H9 (cell line): ENCODE measurements at places on chromosomes 16 and 17.

- no peak overlapping the region for H3K27ac ChIP-seq
- no peak overlapping the region for H3K4me3 ChIP-seq
Observed at GRCh38 chr16:59190731-59191130, 456.6 kb upstream of the GOT2 start.

GRCh38 chr17:77736199-77736585 is 222.3 kb upstream of the TNRC6C start:
- no peak overlapping the region for H3K4me3 ChIP-seq
- H3K4me1 ChIP-seq, result no peaks in the 10 kb centered on the region

- H3K27ac ChIP-seq, result no peak overlapping the region
- no peaks in the 10 kb centered on the region for H3K36me3 ChIP-seq
- no peak overlapping the region for H3K4me3 ChIP-seq
- no peak for DNase-seq
Observed at GRCh38 chr16:86593913-86594620, 15.7 kb downstream of the FOXL1 start.

GRCh38 chr16:17206712-17207111 is 264.0 kb downstream of the XYLT1 start:
- no peaks in the 10 kb centered on the region for H3K27me3 ChIP-seq
- no peaks in the 10 kb centered on the region for H3K36me3 ChIP-seq
- DNase-seq, result no peak
- no peak overlapping the region for H3K27ac ChIP-seq
- peaks cover 8% of the 10 kb centered on the region for H3K4me1 ChIP-seq
- H3K4me3 ChIP-seq, result no peak overlapping the region; the same call in 2 of the 3 replicates

DNA sequence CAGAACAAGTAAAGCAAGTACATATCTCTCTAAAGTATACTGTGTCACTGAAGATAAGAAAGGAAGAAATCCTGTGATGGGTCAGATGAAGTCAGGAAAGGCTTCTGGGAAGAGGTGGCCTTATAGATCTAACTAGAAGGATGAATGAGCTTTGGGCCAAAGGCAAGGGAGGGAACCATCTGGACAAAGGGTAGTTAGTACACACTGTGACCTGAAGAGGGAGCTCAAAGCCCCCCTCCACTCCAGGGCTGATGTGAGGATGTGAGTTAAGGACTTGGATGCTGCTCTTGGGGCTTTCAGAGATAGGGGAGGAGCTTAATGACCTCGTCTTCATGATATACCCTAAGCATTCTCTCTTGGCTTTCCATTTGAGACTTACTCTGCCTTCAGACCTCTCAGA is 185.3 kb upstream of the CACNG3 start:
- H3K27me3 ChIP-seq, result no peaks in the 10 kb centered on the region
- H3K27ac ChIP-seq, result no peak overlapping the region
- H3K36me3 ChIP-seq, result no peaks in the 10 kb centered on the region
- DNase-seq, result peak; percentile 83
- H3K4me1 ChIP-seq, result no peaks in the 10 kb centered on the region

- H3K4me1 ChIP-seq, result no peaks in the 10 kb centered on the region
- H3K27me3 ChIP-seq, result no peaks in the 10 kb centered on the region
- peak overlapping the region; percentile 77; the same call in 1 of the 3 replicates for H3K4me3 ChIP-seq
- H3K27ac ChIP-seq, result no peak overlapping the region
- peaks cover 22% of the 10 kb centered on the region for H3K36me3 ChIP-seq
- DNase-seq, result peak; percentile 36
Observed at GRCh38 chr17:45262516-45263476, 902 bp upstream of the SPATA32 start.

GRCh38 chr16:89954462-89954861 is 5.9 kb downstream of the DEF8 start:
- H3K4me3 ChIP-seq, result no peak overlapping the region
- H3K27me3 ChIP-seq, result no peaks in the 10 kb centered on the region
- H3K27ac ChIP-seq, result no peak overlapping the region

DNA sequence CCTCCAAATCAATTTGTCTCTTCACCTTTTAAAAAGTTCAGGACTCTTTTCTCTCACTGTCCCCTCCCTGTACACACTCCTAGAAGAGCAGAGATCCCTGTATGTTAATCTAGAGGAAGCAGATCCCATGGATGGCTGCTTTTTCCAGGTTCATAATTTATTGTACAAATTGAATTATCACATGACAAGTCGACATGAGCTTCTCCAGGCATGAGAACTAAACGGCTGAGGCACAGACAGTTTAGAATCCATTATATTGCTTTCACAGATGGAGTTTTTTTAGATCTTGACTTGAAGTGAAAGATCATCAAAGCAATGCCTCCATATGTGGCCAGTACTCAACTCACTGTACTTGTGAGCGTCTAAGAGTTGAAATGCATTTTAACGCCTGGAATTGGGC is 47.9 kb downstream of the RGS9 start:
- H3K27ac ChIP-seq, result peak overlapping the region; percentile 83
- H3K4me1 ChIP-seq, result peaks cover 8% of the 10 kb centered on the region; the same call in 1 of the 2 replicates
- H3K4me3 ChIP-seq, result no peak overlapping the region
- H3K36me3 ChIP-seq, result no peaks in the 10 kb centered on the region
- no peak for DNase-seq
- no peaks in the 10 kb centered on the region for H3K27me3 ChIP-seq

DNA sequence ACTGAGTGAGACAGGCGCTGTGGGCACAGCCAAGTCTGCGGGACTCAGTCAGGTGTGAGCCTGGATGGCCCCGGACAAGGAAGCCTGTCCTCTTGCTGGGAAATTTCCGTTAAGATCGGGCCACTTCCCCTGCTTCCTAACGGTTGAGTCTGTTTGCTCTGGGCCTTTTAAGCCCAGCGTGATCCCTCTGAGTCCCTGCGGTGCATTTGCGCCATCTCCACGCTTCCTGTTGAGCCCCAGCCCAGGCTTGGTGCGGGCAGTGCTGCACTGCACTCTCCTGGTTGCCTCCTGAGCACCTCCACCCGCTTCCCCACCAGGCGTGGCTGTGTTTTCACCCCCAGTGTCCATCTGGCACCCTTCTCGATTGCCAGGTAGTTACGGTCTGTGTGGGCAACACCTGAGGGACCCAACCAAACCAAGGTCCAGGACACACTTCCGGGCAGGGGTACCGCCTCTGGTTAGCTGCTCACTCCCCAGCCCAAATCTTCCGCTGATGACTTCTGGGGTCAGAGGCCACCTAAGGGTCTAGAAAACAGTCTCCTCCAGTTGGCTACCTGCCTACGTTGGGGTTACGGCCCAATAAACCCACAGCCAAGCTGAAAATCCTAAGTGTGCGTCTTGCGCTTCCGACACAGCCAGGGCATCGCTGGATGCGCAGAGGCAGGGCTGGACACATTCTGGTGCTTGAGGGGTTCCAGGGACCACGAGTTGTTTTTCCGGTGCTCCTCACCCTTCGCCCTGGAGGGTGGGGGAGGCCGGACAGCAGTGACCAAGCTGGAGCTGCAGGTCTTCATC is 1.4 kb upstream of the SLC25A10 start:
- no peaks in the 10 kb centered on the region for H3K27me3 ChIP-seq
- DNase-seq, result no peak
- peak overlapping the region; percentile 58 for H3K4me3 ChIP-seq
- H3K27ac ChIP-seq, result no peak overlapping the region
- H3K4me1 ChIP-seq, result no peaks in the 10 kb centered on the region; the same call in 1 of the 2 replicates
- H3K36me3 ChIP-seq, result peaks cover 18% of the 10 kb centered on the region

DNA sequence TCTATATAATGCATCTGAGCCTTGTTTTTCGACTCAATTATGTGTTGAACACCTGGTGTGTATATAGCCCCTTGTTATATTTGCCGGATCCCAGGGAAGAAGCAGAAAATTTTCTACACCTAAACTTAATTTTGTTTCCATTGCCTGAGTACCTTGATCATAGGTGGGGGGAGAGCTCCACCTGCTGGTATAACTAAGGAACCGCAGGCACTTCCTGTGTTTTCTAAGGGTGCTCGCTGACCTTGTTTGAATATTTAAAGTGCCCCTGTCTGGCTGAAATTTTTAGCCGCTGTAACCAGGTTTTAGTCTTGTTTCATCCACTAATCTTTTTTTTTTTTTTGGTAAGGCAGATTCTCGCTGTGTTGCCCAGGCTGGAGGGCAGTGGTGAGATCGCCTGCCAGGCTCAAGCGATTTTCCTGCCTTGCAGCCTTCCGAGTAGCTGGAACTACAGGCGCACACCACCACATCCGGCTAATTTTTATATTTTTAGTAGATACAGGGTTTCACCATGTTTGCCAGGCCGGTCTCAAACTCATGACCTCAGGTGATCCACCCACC is 6.5 kb upstream of the NUBP1 start:
- no peaks in the 10 kb centered on the region for H3K4me1 ChIP-seq
- H3K4me3 ChIP-seq, result no peak overlapping the region
- peaks cover 5% of the 10 kb centered on the region for H3K36me3 ChIP-seq

DNA sequence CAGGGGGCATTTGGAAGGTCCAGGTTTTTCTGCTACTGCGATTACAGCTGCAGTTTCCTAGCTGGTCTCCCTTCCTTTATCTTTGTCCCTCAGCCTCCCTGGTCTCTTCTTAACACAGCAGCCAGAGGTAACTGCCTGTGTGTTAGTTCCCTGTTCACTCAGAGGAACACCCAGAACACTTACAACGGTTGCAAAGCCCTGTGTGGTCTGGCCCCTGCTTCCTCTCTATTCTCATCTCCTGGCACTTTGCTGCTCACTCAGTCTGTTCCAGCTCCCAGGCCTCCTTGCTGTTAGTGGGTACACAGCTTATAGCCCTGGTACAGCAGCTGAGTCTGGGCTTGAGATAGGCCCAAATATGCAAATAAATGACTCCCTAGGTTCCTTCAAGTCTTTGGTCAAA is 16.4 kb downstream of the NTN1 start:
- DNase-seq, result no peak
- H3K4me1 ChIP-seq, result no peaks in the 10 kb centered on the region
- H3K27ac ChIP-seq, result no peak overlapping the region

DNA sequence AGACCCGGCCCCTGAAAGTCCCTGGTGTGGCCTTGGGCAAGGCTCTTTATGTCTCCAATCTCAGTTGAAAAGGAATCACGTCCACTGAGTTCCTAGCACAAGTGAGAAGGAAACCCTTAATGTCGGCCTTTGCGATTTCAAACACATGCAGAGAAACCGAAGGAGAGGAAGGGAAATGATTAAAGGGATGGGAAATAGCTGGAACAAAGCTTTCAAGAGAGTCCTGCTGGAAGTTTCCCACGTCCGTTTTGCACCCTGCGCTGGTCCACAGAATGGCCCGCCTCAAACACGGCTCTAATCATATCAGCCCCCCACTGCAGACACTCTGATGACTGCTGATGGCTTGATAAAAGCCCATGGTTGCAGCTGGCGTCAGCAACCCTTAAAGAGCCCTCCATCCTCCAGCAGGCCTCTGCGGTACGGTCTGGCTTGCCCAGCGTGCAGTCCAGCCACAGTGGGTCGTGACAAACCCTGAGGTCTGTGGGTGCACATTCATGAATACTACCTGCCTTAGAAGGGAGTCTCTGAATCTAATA is 765.5 kb upstream of the EEF2KMT start:
- no peak overlapping the region for H3K4me3 ChIP-seq
- H3K4me1 ChIP-seq, result peaks cover 7% of the 10 kb centered on the region; the same call in 1 of the 2 replicates
- no peak overlapping the region for H3K27ac ChIP-seq
- no peaks in the 10 kb centered on the region for H3K27me3 ChIP-seq
- no peak for DNase-seq
